A549 treated with GW870086 at 1 μM for 4 hours (cell line): ENCODE measurements at places on chromosomes 11 and 22. TPM values are rescaled to one million over a fixed set of nuclear protein-coding genes. Genes with fewer than 3 reads are reported as not detected.

Gene BARX2
- total RNA-seq, result not detected in 5 replicates

Gene OR10V1
- total RNA-seq, result not detected in 5 replicates

Gene SYT13
- total RNA-seq, result 5.5 to 7.9 TPM (median 7.3 TPM) in 5 replicates

Gene MAPK11
- total RNA-seq, result 5.2 to 7.6 TPM (median 6.5 TPM) in 5 replicates

Gene TRIM29
- total RNA-seq, result 22.2 to 27.2 TPM (median 23.8 TPM) in 5 replicates

Gene APOBEC3B
- 26.1 to 31.0 TPM (median 29.1 TPM) in 5 replicates for total RNA-seq

Gene DNAJB7
- total RNA-seq, result not detected in 5 replicates
